ENCODE measurements at places on chromosomes 1 and 21.

- DNase-seq, result no peak
Observed at GRCh38 chr1:164991763-164992314, 364.7 kb downstream of the LMX1A start.

DNA sequence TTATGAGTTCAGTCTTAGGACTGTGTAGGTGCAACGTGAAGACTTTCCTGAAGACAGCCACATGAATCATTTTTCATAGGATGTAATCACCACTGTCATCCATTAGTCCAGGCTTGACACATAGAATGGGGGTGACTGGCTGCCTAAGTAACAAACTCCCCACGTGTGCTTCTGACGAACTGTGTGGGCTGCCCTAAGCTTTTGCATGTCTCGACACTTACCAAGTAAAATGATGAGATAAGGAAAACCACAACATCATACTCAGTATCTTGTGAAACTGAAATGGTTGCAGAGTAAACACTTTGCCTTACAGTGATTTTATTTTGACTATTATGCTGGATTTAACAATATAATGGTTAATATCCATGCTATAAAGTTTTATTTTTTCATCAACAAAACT is 19.5 kb downstream of the ERG start:
- no peak for DNase-seq

DNA sequence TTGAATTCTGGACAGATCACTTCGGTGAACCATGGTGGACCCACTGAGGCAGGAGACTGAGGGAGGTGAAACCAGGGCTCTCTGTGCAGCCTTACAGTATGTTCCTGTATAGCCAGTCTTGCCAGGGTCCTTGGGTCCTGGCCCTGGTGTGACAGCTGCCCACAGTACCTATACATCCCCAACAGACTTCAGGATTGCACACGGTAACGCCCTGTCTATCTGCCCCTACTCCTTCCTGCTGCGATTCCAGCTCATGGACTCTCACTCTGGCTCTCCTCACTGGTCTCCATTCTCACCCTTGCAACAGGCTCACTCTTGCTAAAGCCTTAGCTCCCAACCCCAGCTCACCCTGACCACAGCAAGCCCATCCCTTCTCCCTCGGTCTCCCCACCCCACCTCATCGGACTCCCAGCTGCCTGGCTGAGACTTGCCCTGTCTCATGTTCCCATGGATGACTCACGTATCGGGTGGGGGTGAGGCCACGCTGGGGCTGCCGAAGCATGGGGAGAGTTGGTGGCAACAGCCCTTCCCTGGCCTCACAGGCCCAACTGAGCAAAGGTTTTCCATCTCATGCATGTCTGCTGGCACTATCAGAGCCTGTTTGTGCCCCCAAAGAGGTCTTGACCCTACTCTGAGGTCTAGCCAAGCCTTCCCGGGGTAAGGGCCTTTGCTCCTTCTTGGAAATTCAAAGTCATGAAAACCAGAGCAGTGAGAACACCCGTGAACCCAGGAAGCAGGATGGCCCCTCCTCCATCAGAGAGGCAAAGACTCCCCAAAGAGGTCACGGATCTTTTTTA is 7.1 kb downstream of the PHLDA3 start:
- no peak for DNase-seq

DNA sequence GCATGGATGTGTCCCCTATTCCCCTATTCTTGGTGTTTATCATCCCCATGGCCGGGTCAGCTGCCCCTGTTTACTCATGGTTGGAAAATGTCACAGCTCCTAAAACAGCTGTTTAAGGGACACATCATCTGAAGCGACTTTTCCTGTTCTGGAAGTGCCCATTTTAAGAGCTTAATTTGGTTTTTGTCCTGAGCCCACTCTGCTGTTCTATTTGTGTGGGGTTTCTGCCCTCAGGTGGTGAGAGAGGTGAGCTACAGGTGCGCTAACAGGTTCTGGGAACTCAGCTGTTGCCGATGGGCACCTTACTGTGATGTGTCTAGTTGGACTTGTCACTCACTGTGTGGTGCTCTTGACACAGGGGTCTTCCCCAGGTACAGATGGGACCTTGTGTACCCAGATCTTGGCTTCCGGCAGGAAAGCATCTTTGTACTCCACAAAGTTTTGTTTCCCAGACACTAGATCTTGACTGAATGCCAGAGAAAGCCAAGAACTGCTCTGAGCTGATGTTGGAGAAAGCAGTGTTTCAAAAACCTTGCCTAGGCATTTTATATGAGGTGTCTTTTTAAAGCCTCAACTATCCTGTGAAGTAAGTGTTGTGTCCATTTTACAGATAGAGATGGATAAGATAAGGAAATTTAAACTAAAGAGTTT is 59.0 kb upstream of the CD1D start:
- no peak for DNase-seq

- no peak for DNase-seq
Observed at GRCh38 chr1:18139198-18139981, 31.8 kb downstream of the IGSF21 start.

DNA sequence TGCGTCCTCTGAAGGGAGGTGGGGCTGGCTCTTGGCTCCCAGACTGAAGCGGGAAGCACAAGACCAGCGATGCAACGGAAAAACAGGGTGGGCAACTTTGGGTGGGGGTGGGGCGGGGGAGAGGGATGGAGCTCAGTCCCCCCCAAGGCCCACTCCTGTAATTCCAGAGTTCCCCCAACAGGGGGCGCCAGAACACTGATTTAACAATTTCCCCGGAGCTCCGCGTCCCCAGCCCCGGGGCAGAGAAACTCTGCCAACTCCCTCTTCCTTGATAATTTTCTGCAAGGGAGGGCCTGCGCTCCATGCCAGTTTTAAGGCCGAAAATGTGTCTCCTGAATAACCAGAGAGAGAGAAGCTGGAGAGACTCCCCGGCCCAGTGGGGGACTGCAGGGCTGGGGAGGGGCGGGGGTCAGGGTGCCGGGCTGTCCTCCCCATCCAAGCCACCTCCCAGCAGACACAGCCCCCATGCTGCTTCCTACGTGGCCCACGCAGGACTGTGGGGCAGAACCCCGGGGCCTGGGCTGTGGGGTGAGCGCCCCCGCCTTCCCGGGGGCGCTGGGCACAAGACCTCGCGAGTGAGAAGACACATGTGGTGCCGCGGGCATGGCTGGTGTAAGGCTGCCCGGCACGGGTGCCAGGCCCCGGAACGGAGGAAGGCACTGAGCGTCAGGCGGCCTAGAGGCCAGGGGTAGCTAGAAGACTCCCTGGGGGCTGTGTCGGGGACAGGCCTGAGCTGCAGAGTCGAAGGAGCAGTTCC is 51.4 kb downstream of the KIF21B start:
- peak; percentile 12 for DNase-seq

DNA sequence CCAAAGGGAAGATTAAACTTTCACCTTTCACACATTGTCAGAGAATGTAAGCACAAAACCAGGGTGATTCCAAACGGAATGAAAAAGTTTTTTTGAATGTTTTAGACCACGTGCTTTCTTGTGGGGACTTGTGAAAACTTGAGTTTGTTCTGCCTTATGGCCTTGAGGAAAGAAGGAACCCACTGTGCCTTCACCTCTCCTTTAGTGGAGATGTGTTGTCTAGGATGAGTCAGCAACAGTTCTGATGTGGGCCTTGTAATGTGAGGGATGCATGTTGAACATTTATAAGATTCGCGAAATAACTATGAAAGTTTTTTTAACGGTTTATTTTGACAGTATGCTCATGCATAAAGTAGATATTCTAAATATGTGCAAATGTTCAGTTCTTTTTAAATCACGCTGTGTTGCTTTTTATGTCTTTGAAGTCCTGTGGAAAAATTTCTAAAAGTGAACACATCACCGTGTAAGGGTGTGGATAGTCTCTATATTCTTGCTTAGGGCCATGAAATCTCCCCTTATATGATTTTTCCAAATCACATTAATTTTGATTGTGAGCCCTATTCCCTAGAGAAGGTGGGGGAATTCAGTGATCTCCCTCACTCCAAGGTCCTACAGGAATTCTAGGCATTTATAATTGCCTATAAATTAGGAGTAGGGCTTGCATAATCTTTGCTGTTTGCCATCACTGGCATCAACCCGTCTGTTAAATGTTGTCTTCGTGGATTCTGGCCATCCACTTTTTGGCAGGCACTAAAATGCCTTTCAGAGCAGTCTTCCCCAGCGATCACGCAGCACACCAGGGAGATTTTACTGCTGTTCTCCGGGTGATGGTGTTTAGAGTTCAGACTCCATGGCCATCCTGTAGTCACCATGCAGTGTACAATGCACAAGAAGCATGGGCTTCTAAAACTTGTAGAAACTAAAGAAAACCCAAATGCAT is 47.4 kb downstream of the PLA2G4A start:
- DNase-seq, result no peak

DNA sequence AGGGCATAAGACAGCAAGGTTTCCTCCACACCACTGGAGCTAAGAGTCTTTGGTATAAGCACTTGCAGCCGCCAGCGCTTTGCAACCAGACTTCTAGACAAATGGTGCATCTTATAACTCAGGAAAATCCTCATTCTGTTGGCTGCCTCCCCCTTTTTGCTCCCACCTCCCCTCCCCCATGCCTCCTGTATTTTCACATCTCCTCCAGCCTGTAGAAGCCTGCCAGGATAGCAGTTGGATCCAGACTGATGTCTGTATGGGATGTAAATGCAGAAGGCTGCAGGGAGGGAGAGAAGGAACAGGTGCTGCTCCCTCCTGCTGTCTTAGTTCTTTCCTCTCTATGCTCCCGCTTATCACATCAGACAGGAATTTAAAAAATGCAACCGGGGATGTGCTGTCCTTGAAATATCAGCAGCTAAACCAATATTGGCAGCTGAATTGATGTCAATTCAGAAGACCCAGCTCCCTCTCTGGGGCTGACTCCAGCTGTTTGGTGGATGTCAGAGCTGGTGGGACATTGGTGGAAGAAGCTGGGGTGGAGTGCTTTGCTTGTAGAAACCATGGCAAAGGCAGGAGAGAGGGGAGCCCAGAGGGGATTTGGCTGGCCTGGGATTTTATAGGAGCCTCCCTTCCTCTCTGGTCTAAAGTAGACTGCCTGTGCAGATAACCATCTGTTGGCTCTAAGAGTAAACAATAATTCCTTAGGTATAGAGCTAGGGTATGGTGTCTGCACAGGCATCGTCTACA is 53.5 kb downstream of the NFASC start:
- DNase-seq, result no peak

Measured in DMS153 (cell line).